ENCODE measurements at places on chromosomes 5 and 9. TPM values are rescaled to one million over a fixed set of nuclear protein-coding genes. Genes with fewer than 3 reads are reported as not detected.

The RNF183 gene
- not detected for polyA plus RNA-seq

The NOTCH1 gene
- 3.8 TPM for polyA plus RNA-seq

The RGS7BP gene
- polyA plus RNA-seq = 0.12 TPM

The GMCL2 gene
- polyA plus RNA-seq = not detected

The RECK gene
- polyA plus RNA-seq = 1.5 TPM

The ELOVL7 gene
- 0.20 TPM for polyA plus RNA-seq

The ANKRD31 gene
- polyA plus RNA-seq = not detected

The FAM169A gene
- polyA plus RNA-seq = not detected

The BTNL3 gene
- polyA plus RNA-seq = not detected

The ADAM19 gene
- polyA plus RNA-seq = 0.39 TPM

The RASGEF1C gene
- polyA plus RNA-seq = 0.05 TPM

DNA sequence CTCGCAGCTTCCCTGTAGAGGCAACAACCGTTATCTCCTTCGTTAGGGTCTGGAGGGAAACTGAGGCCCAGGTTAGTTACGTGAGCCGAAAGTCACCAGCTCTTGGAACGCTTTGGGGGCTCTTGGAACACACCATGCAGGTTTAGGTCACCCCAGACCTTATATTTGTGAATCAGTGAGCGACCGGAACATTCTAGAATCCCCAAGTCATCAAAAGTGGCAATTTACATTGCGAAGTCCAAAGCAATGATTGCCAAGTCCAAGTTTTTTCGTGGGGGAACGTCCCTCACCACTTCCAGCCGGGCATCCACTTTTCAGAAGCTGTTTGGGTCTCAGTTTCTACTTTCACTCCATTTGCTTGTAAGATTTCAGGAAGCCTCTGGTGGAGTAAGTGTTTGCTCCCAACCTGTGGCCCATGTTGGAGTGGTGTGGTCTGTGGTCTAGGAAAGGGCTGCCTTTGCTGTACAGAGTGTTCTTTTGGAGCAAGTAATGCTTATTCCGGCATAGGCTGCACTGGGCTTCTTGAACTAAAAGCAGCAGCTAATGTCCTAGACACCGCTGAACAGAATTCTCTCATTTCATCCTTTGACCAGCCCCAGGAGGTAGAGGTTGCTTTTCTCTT, 32.8 kb upstream of the SPRY4 start:
- DNase-seq = no peak

- DNase-seq = no peak
Observed at GRCh38 chr5:61551637-61552313, 219.7 kb downstream of the ZSWIM6 start.

DNA sequence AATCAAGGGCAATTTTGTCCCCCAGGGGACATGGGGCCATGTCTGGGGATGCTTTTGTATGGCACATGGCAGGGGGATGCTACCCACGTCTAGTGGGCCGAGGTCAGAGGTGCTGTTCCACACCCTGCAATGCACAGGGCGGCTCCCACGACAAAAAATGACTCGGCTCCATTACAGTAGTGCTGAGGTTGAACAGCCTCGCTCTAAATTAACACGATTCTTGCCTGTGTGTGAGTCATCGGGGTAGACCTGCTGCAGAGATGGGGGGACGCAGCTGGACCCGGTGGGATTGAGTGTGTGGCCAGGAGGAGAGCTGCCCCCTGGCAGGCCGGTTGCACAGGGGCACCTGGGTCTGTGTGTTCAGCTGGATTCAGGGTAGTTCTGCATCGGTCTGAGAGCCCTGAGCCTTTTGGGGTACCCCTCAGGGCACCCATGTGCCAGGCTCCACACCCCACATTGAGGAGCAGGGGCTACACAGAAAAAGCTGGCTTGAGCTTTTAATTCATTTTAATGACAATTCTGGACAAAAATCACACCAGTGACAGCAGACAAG, 20.0 kb upstream of the COL5A1 start:
- DNase-seq = no peak

- DNase-seq = no peak
Observed at GRCh38 chr5:65021527-65022226, 252.9 kb downstream of the CWC27 start.

DNA sequence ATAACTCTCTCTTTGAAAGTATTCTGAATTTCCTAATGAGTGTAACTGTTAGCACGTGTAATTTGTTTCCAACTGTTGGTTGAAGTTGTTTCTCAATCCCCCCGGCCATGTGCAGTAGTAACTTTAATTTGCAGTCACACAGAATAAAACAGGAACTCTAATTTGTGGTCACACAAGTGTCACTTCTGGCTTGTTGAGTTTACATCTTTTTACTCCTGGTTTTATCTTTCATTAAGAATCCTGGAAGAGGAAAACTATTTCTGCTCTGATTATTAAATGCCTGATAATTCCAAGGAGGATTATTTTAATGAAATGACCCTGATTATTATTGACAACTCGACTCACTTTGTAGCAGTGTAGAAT, 1.2 kb downstream of the SCAMP1 start:
- DNase-seq = no peak

- DNase-seq = no peak
Observed at GRCh38 chr5:143446535-143447226, 43.2 kb upstream of the NR3C1 start.

GRCh38 chr5:19975795-19976194, 12.2 kb downstream of the CDH18 start:
- no peak for DNase-seq

DNA sequence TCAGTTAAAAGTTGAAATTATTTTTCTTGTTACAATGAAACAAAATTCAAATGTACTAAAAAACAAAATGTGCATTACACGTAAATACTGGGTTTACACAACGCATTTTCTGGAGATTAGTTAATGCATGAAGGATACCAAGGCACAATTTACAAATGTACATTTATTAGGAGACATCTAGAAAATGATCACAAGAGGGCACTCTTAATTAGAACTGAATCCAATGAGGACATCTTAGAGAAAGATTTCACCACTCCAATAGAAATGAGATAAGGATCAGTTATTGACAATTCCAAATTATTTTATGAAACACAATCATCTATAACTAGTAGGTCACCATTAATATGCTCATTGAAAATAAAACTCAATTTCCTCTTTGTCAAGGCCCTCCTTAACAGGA, 36.6 kb upstream of the CDH12 start:
- DNase-seq = no peak

DNA sequence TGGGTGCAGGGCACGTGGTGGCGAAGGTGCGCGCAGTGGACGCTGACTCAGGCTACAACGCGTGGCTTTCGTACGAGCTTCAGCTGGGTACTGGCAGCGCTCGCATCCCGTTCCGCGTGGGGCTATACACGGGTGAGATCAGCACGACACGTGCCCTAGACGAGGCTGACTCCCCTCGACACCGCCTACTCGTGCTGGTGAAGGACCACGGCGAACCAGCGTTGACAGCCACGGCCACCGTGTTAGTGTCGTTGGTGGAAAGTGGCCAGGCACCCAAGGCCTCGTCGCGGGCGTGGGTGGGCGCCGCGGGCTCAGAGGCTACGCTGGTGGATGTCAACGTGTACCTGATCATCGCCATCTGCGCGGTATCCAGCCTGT, 2.1 kb downstream of the PCDHA2 start:
- no peak for DNase-seq

DNA sequence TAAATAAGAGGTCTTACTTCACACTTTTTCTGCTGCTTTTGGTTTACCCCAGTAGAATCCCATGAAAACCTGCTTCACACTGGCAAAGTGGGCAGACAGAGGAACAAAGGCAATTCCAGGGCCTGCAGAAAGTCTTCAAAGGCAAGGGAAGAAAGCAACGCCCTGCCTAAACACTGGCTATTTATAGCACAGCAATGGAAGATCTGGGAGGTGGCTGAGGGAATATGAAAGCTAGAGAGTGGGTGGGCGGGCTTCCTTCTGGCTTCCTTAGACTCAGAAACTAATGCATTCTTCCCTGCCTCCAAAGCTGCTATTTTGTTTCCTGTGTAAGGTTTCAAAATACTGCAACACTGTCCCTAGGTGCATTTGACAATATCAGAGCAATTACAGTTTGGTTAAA, 46.8 kb downstream of the ELAVL2 start:
- no peak for DNase-seq

DNA sequence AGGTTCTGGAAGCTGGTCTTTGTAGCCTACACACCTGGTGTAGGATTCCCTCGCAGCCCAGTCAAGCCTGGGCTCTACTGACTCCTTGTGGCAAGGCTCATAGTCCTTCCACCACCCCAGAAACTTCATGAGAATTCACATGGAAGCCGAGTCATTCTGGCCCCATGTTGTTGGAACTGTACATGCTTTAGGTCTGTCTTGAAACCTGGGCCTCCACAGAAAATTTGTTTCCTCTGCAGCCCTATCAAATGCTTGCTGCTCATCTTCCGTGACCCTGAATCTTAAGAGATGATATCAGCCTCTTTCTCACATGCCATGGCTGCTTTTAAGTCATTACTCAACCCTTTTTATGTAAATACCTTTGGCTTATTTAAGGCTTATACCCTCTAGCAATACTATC, 113.4 kb upstream of the GRHPR start:
- no peak for DNase-seq

DNA sequence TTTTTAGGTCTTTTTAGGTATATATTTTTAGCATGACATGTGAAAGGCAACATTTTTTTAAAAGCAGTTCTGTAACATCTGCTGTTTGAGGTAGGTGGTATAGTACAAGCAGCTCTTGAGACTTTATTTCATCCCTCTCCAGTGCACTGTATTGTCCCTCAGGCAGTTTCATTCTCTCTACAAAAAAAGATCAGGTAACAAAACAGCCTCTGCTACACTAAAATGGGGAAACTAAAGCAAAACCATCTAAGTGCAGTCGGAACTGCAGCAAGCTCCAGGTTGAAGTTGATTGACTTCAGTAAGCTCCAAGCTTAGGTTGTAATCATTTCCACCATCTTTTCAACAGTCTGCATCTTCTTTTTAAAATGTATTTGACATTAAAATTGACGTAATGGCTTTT, 195.6 kb downstream of the DEPDC1B start:
- DNase-seq = no peak

DNA sequence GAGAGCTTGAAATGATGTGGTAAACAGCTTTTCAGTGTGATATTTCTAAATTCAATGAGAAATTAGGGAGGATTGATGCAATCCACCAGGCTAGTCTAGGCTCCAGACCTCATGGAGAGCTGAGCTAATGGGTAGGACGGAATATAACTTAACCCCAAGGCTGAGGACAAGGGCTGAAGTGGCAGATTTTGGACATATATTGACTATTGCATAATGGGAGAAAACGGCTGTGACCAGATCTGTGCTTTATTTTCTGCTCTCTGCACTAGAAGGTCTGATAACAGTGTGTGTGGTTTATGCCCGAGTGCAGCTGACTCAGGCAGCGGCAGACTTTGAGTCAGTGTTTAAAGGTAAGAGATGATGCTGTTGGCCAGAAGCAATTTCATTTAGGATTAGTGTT, 70.6 kb downstream of the ACTBL2 start:
- no peak for DNase-seq

GRCh38 chr9:93960971-93961841, 6.1 kb upstream of the BARX1 start:
- no peak for DNase-seq

DNA sequence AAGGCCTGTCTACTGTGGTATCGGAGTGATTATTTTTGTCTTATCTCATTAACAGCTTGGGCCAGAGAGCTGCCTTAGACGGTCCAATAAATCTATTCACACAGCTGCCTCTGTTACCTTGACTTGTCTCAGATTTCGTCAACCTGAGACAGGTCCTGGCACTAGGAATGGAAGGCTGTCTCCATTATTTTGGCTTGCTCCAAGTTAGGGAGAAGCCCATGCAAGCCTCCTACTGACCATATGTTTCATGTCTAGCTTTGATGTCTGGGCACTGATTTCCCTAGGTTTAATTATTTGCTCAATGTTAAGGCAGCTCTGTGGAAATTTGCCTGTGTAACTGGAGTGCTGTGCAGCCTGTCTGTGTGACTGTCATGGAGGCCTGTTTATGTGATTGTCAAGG, 12.4 kb upstream of the RALGPS1 start:
- DNase-seq = no peak

- DNase-seq = no peak
Observed at GRCh38 chr5:33491941-33492340, 51.2 kb downstream of the TARS1 start.

DNA sequence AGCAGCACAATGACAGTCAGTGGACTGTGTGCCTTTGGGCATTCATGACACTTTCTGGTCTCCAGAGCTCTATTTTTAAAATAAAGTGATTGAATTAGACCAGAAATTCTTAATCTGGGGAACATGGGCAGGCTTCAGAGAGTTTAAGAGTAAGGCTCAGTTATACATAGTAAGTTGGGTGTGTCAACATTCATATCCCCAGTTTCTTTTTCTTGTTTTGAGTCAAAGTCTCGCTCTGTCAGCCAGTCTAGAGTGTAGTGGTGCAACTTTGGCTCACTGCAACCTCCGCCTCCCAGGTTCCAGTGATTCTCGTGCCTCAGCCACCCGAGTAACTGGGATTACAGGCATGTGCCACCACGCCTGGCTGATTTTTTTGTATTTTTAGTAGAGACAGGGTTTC, 13.7 kb upstream of the KIF4B start:
- DNase-seq = no peak

DNA sequence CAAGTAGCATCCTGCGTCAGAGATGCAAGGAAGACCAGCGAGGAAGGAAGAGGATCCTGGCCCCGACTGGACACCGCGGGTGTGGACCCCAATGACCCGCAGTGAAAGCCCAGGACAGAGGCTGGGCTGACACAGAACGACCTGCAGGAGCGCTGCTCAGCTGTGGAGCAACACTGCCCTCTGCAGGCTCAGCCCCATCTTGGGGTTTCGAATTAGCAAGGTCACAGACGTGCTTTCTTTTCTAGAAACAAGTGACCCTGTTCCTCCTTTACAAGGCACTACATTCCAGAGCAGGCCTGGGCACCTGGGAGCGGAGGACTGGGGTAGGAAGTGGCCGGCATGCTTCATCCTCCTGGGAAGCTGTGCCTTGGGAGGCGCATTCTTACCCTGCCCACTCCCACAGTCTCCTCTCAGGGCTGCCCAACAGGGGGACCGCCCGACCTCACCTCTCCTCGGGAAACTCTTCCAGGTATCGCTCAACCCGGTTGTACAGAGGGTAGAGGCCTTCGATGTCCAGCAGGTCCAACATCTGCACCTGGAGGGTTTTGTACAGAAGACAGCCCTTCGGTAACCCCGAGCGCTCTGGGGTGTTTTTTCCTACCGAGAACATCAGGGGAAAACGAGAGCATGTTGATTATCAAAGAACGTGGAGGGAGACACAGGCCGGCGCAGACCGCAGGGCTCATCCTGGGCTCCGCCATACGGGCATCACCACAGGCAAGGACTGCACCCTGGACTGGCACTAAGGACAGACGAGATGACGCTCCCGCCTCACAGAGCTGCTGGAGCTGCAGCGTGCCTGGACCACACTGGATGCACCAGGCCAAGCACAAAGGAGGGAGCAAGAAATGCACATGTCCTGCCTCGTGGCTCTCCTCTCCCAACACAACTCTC, 35.0 kb downstream of the IPPK start:
- DNase-seq = peak; percentile 88

DNA sequence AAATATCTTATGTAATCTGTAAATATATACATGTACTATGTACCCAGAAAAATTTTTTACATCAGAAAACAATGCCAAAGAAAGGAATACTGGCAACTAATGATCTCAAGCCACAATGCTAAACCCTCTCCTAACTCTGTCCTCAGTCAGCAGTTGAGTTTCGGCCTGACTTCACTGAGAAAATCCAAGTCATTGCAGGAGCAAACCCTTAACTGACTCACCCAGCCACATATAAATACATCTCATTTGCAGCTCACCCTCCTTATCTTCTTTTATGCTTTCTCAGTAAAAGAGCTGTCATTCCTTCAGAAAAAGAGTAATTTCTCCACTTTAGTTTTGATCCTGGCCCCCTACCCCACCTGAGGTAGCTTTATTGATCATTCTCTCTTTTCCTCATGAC, 46.1 kb upstream of the TMED7 start:
- no peak for DNase-seq

- DNase-seq = no peak
Observed at GRCh38 chr9:14098486-14099180, 215.3 kb downstream of the NFIB start.

Measured in psoas muscle (tissue), 8 donors.